Sigmoid colon (tissue), 7 donors: ENCODE measurements at places on chromosomes 1 and 21. TPM values are rescaled to one million over a fixed set of nuclear protein-coding genes. Genes with fewer than 3 reads are reported as not detected.

CLCA4 gene
- polyA plus RNA-seq = 502 TPM

CFHR3 gene
- 0.09 TPM for polyA plus RNA-seq

BSND gene
- not detected for polyA plus RNA-seq

UTS2 gene
- 0.20 TPM for polyA plus RNA-seq

RNU1-4 gene
- not detected for polyA plus RNA-seq

CD1E gene
- 0.50 TPM for polyA plus RNA-seq

OR2T2 gene
- polyA plus RNA-seq = not detected
